ENCODE measurements at places on chromosomes 3 and 15. TPM values are rescaled to one million over a fixed set of nuclear protein-coding genes. Genes with fewer than 3 reads are reported as not detected.

PLA2G4E gene
- 0.04 TPM for polyA plus RNA-seq

ABHD2 gene
- 6.5 TPM for polyA plus RNA-seq

NEO1 gene
- polyA plus RNA-seq, result 3.7 TPM

FOXB1 gene
- not detected for polyA plus RNA-seq

GCNT3 gene
- not detected for polyA plus RNA-seq

TNFSF10 gene
- polyA plus RNA-seq, result 11.0 TPM

C3orf85 gene
- not detected for polyA plus RNA-seq
